ENCODE measurements at places on chromosomes 4 and X. TPM values are rescaled to one million over a fixed set of nuclear protein-coding genes. Genes with fewer than 3 reads are reported as not detected.

Gene ENPP6
- not detected for total RNA-seq

Gene PAGE5
- not detected for total RNA-seq

Gene DUSP9
- not detected for total RNA-seq

Gene CENPI
- total RNA-seq = 0.76 TPM

Gene HPGD
- total RNA-seq = 181 TPM

Gene COL25A1
- 0.20 TPM for total RNA-seq

Gene CENPVL1
- not detected for total RNA-seq

Data from upper lobe of left lung (tissue), 6 donors.